ENCODE measurements at places on chromosomes 5 and 9.
A peak's percentile ranks its signal among the peaks of the same experiment; 100 is the strongest.

DNA sequence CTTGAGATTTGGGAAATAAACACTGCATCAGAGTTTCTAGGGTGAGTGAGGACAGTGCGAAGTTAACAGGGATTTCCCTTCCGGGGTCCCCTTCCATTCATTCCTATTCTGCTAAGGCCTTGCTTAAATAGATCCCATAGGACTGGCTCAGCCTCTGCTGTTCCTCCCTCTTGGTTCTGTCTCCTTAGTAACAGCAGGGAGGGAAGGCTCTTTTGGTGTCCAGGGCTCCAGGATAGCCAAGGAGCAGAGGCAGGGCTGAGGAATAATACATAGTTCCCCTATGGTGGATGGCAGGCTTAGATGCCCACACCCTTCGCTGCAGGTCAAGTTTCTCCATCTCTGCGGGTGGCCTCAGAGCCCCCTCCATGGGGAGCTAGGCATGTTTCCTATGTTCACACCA lies 591.7 kb downstream of the ACTL7B start:
- DNase-seq: no peak

DNA sequence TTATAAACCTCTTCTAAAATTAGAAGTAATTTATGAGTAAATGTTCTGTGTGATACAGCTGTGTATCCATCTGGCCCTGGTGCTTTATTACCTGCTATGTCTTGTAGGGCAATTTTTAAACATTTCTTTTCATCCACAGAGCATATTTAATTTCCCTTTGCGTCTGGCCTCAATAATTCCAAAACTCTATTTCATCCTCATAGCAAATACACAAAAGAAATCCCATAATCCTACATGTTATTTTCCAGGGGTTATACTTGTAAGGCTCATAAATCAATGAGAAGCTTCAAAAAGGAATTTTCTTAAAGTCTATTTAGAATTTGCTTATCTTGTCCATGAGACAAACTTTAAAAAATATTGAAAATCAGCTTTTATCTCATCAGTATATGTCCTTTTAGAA lies 167.0 kb downstream of the TTC39B start:
- DNase-seq: no peak

GRCh38 chr9:112174222-112174964 lies 704 bp downstream of the SUSD1 start:
- peak; percentile 69 for DNase-seq

- no peak for DNase-seq
These were observed 15.9 kb downstream of the MAN2A1 start for GRCh38 chr5:109705596-109705995.

DNA sequence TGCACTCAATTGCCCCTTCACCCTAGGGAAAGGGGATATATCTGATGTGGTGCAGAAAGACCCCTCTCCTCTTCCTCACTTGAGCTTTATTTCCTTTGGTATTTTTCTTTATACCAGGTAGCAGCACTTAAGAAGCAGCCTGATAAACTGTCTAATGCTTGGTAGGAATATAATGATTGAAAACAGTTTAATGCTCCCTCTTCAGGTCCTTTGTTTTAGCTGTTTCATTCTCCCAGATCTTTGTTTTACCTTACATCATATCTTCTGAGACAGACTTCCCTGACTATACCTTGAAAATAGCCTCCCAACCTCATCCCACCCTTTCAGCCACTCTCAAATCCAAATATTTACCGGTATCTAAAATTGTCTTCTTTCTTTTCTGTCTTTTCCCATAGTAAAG lies 87.9 kb downstream of the NUDT12 start:
- DNase-seq: no peak

DNA sequence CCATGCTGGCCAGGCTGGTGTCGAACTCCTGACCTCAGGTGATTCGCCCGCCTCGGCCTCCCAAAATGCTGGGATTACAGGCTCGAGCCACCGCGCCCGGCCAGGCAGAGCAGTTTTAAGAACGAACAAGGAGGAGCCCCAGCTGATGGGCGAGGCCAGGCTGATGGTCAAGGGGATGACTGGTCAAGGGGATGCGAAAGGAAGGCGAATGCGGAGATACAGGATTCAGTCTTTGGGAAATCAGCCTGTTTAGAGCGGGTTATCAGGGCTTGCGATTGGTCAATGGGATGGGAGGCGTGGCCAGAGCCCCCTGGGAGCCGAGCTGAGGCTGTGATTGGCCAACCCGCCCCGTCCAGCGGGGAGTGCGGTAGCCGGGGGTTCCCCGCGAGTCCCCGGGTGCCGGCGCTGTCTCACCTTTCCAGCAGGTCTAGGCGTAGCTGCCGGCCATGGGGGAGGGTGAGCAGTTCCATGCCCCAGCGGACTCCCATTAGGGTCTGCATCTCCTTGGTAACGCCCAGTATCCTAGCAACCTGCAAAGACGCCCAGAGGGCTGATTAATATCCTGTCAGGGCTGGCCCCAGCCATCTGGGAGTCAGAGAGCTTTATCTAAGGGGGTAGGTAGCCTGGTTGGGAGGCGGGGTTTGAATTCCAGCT lies 7.5 kb upstream of the TOR2A start:
- DNase-seq: peak; percentile 67

- DNase-seq: peak; percentile 49
These were observed 141.2 kb upstream of the ASTN2 start for GRCh38 chr9:117555964-117556629.

- no peak for DNase-seq
These were observed 85.6 kb downstream of the GADD45G start for GRCh38 chr9:89690334-89690912.

GRCh38 chr9:113503131-113503541 lies 39.6 kb downstream of the RGS3 start:
- no peak for DNase-seq

DNA sequence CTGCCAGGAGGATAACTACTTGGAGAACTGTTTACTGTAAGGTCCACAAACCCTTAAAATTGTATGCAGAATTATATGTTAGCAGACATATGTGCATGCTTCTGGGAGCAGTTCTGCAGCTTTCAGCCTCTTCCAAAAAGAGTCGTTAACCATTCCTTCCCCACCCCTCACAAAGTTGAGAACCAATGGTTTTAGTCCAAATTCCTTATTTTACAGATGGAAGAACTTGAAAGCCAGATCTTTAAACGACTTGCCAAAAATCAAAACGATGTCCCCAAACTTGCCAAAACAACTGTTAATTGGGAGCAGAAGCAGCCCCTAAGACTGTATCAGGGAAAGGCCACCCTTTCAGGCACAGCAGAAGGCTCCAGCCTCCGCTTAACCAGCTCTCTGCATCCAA lies 266.4 kb upstream of the ANKRD55 start:
- no peak for DNase-seq

DNA sequence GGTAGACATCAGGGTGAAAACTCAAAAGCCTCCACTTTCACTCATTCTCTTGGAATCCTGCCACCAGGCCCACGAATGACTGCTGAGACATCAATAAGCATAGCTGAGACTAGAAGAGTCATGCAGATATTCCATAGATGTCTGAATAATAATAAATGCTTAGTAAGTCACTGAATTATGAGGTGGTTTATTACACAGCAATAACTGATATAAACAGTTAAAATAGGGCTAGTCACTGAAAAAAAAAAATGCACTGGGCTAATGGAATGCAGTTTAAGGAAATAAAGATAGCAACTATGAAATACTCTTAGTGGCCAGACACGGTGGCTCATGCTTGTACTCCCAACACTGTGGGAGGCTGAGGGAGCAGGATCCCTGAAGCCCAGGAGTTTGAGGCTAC lies 262.8 kb upstream of the CDH6 start:
- no peak for DNase-seq

DNA sequence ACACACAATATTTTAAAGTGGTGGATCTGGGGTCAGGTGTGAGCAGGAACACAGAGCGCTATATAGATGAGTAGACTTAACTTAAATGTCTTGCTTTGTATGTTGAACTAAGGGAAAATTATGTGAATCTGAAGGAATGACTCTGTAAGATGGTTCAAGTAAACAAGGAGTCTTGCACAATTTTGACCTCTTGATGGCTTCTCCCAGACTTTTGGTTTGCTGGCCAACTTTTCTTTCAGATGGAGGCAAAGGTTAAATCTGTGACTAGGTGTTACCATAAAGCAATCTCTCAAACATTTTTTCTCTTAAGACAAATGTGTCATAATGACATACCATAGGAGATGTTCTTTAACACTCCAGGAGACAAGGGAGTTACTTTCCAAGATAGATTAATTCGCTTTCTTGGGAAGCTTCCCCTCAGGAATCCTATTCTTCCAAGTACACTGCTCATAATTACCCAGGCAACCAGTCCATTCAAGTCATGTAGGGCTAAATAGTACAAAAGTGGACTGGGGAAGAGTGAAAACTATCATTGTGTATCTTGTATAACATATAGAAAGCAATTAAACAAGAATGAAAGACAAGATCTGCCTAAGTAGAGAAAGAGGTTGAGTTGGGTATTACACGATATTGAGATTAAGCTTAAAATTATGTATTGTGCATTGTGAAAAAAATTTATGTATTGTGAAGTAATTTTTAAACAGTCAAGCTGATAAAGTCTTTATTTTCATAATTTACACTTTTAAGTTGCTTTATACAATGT lies 60.3 kb upstream of the SLC27A6 start:
- no peak for DNase-seq

- DNase-seq: no peak
These were observed 32.0 kb downstream of the SEMA5A start for GRCh38 chr5:9513827-9514226.

- DNase-seq: no peak
These were observed 16.8 kb downstream of the RASGRF2 start for GRCh38 chr5:80976985-80977384.

- DNase-seq: no peak
These were observed 208.3 kb downstream of the ATP10B start for GRCh38 chr5:160643616-160644240.

DNA sequence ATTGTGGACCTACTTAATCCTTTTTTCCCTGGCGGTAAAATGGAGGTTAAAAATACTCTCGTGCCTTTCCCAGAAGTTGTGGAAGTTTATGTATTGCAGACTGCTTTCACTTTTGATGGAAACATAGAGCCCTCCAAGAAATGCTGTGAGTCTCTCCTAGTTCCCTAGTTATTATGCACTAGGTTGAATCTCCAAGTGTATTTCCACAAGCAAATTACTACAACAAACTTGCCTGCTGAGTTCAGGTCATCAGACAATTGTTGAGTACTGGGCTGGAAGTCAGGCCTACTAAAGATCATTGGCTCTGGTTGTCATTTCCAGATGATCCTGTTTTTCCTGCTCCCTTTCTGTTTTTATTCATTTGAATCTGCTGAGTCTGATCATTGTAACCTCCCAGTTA lies 104.1 kb downstream of the CD180 start:
- DNase-seq: no peak

DNA sequence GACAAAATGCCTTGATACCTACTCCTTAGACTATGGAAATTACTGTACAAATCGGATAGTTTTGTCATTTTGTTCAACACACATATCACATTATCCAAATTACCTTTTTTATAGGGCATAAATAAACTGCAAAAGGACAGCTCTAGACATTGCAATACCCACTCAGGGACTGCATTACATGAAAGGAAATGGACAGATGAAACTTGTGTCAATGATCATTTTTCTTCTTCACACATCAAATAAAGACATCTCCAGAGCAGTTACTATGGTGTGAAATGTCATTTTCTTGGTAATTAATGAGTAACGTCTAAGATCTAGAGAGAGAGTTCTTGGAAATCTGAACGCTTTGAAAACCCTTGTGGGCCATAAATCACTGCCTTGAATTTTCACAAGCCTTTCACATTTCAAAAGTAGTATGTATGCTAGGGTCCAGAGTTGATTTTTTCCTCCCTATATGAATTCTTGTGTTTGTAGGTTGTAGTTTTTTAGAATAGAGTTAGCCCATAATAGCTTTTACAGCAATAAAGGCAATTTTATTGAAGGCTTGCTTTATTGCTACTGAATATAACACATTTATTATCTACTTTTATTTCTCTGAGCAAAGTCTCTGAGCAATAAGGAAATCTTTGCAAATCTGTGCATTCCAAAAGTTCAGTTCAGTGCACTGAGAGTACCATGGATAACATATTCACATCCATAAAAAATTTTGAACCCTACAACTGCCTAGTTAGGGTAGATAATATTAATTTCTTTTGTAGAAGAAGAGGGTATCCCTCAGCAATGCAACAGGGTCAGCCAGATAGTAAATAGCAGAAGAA lies 358.0 kb upstream of the PCSK5 start:
- no peak for DNase-seq

DNA sequence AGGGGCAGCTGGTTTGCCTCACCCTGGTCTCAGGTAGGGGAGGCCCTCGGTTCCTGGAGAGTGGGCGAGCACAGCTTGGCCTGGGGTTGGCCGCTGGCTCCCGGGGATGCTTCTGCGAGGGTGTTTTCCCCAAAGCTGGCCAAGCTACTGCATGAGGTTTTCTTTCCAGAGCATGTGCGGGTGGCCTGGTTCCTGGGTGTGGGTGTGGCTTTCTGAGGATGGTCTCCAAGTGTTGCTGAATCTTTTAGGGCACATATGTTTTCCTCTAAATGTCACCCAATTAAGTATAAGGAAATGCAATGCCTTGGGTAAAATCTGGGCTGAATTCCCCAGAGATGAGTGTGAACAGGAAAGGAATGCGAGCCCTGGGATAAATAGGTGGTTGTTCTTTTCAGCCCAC lies 115.8 kb upstream of the ICE1 start:
- DNase-seq: no peak

DNA sequence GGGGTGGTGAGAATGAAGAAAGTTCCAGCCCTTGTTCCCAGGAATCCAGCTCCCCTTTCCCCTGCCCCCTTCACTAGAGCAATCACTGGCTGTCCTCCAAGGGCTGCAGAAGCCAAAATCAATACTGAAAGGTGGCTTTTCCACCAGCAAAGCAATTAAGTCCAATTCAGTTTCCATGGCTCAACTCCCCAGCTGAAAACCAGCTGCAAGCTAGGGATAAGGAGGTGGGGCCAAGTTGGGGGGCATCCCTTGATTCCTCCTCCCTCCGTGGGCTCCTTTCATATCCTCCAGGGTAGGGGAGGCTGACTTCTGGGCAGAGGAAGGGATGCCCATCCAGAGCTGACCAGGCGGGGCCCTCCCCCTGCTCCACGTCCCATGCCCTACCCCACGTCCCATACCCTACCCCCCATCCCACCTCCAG lies 22.7 kb downstream of the CAMK2A start:
- DNase-seq: no peak
